ENCODE measurements at places on chromosomes 2 and 18. TPM values are rescaled to one million over a fixed set of nuclear protein-coding genes. Genes with fewer than 3 reads are reported as not detected.

Gene HJURP
- 9.8 TPM for total RNA-seq

Gene ALK
- 0.07 TPM for total RNA-seq

Gene STARD6
- total RNA-seq: not detected

Gene SNRPD1
- total RNA-seq: 29.5 TPM

Gene MDH1B
- total RNA-seq: 0.60 TPM

Gene MMADHC
- total RNA-seq: 88.2 TPM

Gene RUFY4
- total RNA-seq: not detected

Gene HAAO
- 38.4 TPM for total RNA-seq
